ENCODE measurements at places on chromosomes 12 and 14. TPM values are rescaled to one million over a fixed set of nuclear protein-coding genes. Genes with fewer than 3 reads are reported as not detected.

DNA sequence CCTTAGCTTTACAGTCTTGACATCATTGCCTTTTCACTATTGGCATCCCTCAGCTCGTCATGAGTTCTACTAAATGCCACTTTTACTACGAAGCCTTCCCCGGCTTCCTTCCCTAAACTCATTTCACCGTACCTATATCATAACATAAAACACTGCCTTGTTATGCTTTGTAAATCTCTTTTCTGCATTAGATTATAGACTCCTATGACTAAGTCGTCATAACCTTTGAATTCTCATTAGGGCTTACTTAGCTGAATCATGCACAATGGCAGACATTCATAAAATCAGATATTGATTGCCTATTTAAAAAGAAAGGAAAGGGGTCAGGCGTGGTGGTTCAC is 21.0 kb downstream of the BTG1 start:
- no peak for DNase-seq

- DNase-seq, result no peak
Observed at GRCh38 chr12:62784576-62784975, 150.4 kb downstream of the PPM1H start.

ERBB3 gene
- 8.1 TPM for total RNA-seq

SNAPC1 gene
- 5.1 TPM for total RNA-seq

DNA sequence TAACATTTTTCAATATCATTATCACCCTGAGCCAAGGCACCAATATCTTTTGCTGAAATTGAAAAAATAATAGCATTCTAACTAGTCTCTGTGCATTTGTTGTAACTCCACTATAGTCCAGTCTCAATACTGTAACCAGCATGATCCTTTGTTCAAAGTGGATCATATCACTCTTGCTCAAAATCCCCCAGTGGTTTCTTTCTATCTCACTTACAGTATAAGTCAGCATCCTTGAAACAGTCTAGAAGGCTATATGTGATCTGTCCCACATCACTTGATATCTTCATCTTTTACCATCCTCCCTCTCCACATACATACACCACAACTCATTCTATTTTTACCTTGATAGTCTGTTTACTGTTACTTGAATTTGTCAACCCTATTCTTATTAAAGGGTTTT is 435.7 kb downstream of the CCER1 start:
- no peak for DNase-seq

DNA sequence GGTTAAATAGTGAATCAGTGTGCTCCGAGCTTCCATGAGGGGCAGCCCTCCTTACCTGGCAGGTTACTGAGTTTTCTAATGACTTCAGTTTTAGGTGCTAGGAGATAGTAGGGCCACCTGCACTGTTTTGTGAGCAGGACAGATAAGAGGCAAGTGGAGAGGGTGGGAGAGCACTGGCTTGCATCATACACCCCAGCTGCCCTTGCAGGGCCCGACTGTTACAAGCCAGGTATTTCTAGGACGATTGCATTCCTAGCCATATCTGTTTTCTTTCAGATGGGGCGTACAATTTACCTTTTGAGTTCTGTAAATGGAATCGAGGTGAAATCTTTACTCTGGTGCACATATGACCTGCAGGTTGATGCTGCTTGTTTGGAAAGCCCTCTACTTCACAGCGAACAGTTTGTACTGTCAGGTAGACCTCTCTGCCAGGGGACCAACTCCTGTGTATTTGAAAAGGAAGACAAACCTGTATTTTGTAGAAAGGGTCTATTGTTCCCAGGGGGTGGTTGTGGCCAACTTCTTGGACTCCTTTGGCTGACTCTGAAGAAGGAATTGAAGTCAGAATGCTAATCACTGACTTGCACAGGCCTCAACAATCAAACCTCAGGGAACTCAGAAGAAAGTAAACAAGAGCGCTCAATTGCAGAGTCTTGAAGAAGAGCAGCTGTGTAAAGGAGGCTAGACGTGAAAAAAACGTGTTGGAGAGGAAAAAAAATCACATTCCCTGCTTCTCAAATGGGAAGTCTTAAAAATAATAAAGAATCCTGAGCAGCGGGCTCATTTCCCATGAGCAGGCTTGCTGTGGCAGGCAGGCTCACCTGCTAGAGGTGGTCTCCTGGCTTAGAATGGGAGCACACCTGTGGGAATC is 57.3 kb downstream of the ETV6 start:
- no peak for DNase-seq

ZFYVE1 gene
- total RNA-seq, result 15.5 TPM
